ENCODE measurements at places on chromosomes 6 and 20.

DNA sequence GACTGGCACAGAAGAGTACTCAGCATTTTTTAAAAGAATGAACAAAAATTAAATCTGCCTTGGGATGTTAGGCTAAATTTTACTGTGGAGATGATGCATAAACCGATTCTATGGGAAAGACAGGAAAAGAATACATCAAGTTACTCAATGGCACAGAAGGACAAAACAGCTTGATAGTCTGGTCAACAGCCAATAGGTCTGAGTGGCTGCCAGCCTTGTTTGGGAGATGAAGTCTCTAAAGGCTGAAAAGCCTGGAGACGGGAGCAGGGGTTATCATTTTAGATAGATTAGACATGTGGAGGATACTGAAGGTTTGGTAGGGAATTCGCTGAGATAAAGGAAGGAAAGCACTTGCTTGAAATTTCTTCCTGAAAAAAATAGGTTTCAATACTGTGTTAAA lies 56.3 kb upstream of the LAMA2 start:
- no peak for DNase-seq

- no peak for DNase-seq
These were observed 217.3 kb upstream of the TENT5A start for GRCh38 chr6:81969814-81970213.

- no peak for DNase-seq
These were observed 1235.7 kb upstream of the MAP3K7 start for GRCh38 chr6:91822581-91822980.

GRCh38 chr20:32792316-32792715 lies 27.4 kb upstream of the MAPRE1 start:
- peak; percentile 65 for DNase-seq

DNA sequence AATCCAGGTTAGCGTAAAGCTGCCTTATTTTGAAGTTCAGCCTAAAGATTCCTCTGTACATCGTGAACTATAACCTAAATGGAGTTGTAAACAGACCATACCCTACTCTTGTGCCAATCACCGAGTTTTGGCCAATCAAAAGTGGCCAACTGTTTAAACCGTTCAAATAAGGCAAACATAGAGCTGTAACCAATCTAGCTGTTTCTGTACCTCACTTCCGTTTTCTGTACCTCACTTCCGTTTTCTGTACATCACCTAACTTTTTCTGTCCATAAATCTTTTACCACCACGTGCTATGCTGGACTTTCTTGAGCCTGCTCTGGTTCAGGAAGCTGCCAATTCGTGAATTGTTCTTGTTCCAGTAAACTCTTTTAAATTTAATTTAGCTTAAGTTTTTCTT lies 39.7 kb downstream of the LBP start:
- no peak for DNase-seq

DNA sequence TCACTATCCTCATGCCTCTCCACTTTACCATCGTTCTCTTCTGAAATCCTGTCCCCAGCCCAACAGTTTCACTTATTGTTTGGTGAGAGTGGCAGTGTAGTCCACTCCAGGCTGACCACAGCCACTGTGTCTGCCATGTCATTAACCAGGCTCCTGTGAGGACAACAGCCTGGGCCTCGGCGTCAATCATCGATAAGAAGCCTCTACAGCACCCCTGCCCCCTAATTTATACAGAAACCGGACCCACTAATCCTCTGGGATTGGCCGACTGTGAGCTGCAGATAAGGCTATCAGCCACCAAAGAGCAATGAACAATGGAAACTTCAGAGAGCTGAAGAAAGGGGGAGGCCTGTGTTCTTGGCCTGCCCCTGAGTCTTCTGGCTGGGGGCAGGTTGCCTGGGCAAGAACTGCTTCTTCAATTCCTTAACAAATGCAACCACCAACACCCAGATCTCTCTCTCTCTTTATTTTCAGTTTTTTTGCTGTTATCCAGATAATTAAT lies 3.4 kb downstream of the EGFL8 start:
- no peak for DNase-seq

DNA sequence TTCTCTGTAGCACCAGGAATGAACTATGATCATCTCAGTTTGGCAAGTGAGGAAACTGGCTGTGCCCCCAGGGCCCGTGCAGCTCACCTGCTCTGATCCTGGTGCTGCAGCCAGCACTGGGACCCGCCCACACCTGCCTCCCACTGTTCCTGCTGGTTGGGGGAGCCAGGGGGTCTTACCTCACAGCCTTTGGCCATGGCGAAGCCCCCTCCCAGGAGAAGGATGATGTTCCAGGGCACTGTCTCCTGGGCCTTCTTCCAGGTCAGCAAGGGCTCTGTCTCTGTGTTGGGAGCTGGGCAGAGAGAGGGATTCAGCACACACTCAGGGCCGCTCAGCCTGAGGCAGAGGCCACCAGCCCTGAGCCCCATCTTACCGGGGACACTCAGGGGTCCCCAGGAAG lies 24.9 kb upstream of the OCSTAMP start:
- no peak for DNase-seq

- no peak for DNase-seq
These were observed 11.8 kb upstream of the SNRPC start for GRCh38 chr6:34745277-34746103.

DNA sequence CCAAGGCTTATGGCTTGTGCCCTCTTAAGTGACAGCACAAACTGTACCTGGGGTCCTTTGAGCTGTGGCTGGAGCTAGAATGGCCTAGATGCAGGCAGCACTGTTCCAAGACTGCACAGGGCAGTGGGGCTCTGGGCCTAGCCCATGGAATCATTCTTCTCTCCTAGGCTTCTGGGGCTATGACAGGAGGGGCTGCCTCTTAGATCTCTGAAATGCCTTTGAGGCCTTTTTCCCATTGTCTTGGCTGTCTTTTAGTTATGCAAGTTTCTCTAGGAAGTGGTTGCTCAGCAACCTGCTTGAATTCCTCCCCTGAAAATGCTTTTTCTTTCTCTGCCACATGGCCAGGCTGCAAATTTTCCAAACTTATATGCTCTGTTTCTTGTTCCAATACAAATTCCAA lies 183.4 kb downstream of the WDR27 start:
- no peak for DNase-seq

GRCh38 chr6:14100138-14100537 lies 17.4 kb upstream of the CD83 start:
- no peak for DNase-seq

DNA sequence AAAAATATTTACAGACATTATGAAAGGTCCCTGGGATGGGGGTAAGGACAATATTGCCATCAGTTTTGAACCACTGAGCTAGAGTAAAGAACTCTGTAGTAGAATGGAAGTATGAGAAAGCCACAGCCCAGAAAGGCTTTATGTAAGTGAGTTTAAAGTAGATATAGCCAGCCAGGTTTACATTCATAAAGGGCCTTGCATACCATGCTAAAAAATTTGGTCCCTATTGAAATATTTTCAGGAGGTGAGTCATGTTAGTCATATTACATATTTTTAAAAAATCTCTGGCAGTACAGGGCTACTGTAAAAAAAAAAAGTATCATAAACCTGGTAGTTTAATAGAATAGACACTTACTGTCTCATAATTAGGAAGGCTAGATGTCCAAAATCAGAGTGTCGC lies 3.5 kb downstream of the ZKSCAN8 start:
- DNase-seq: no peak

DNA sequence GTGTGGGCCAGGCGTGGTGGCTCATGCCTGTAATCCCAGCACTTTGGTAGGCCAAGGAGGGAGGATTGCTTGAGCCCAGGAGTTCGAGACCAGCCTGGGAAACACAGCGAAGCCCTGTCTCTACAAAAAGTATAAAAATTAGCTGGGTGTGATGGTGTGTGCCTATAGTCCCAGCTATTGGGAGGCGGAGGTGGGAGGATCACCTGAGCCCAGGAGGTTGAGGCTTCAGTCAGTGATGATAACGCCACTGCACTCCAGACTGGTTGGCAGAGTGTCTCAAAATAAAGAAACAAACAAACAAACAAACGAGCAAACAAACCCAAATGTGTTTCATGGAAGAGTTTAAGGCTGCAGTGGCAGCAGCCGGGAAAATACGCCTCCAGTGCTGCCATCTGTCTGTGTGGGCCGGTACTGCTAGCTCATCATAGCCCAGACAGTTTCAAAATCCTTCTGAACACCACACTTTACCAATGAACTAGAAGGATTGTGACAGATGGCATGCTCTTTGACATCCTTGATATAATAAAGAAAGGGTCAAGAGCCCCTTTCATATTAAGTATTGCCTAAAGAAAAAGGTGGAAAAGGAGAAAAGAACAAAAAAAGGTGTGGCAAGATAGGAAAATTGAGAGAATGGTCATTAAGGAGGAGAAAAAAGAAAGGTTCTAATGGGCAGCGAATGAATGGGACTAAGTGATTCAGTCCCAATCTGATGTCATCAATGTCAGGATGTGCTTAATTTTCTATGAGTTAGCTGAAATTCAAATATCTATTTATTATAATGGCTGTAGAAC lies 298.6 kb downstream of the SYNE1 start:
- DNase-seq: peak; percentile 20

- no peak for DNase-seq
These were observed 226.5 kb upstream of the CITED2 start for GRCh38 chr6:139600919-139601475.

GRCh38 chr6:25410102-25410501 lies 130.9 kb downstream of the CARMIL1 start:
- DNase-seq: no peak

DNA sequence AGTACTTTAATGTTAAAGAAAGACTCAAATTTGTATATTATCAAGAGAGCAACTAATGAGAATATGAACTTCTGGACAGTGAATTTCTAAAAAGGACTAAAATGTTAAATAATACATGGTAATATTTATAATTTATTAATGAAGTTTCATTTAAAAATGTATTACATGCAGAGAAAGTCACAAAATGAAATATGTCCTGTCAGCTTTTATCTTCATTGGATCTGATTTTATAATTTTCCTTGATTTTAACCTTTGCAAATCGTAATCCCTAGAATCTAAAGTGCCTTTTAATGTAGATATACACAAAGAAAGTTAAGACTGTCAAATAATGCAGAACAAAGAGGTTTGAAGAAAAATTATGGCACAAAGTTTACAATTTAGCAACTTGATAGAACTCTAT lies 16.4 kb downstream of the ANKEF1 start:
- DNase-seq: no peak

GRCh38 chr6:18978337-18979128 lies 591.4 kb downstream of the RNF144B start:
- DNase-seq: no peak

- DNase-seq: no peak
These were observed 95.0 kb downstream of the DLGAP4 start for GRCh38 chr20:36400909-36401735.

GRCh38 chr6:78570044-78570443 lies 297.3 kb upstream of the IRAK1BP1 start:
- no peak for DNase-seq

GRCh38 chr20:52268184-52268749 lies 76.7 kb upstream of the ZFP64 start:
- no peak for DNase-seq

GRCh38 chr6:116397914-116398313 lies 27.2 kb downstream of the DSE start:
- DNase-seq: no peak

DNA sequence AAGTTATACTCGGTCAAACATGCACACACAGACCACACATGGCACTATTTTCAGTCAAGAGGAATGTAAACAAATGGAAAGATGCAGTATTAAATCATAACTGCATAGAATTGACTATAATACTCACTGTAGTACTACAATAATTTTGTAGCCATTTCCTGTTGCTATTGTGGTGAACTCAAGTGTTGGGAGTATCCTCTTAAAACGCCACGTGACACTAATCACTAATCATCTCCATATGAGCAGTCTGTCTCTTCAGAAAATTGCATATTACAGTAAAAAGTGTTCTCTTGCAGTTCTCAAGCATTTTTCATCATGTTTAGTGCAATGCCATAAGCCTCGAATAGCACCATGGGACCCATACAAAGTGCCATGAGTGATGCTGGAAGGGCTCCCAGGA lies 258.7 kb upstream of the ID4 start:
- DNase-seq: no peak

- no peak for DNase-seq
These were observed 159.4 kb downstream of the FAXC start for GRCh38 chr6:99189823-99190721.

- no peak for DNase-seq
These were observed 629.1 kb downstream of the MMUT start for GRCh38 chr6:48833916-48834315.

DNA sequence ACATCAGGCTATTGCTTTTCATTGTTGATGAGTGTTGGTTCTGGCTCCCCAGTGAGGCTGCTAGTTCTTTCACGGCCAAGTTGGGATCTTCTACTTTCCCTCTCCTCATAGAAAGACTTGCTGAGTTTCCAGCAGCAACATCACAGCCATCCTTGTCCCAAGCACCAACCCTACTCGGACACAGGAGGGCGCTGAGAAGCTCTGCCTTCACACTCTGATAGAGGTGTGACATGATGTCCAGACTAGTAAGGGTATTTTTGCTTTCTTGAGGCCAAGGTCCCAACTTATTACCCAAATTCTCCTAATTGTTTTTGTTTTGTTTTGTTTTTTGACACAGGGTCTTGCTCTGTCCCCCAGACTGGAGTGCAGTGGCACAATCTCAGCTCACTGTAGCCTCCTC lies 3.0 kb upstream of the GCM1 start:
- no peak for DNase-seq

DNA sequence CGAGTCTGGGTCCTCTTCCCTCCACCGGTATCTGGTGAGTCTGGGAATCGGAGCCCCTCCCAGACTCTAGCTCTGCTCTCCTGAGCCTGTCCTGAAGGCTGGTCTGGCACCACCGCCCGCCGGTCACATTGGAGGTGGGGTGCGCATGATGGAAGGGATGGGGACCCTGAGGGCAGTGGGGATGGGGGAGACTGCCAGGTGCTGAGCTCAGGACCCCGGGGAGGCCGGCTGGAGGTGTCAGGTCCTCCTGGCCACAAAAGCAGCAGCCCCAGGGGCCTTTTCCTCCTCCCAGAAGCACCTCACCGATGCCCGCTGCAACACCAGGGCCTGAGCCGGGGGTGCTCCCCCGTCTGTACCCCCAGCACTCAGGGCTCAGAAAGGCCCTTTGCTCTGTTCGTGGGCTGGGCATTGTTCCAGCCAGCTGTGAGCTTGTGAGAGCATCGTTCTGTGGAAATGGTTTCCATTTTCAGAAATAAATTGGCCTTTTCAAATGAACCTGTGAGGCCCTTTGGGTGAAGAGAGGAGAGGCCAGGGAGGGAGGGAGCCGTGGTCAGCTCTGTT lies 2.5 kb upstream of the NPBWR2 start:
- peak; percentile 38 for DNase-seq

- DNase-seq: no peak
These were observed 327.2 kb downstream of the DHX35 start for GRCh38 chr20:39289316-39289715.

DNA sequence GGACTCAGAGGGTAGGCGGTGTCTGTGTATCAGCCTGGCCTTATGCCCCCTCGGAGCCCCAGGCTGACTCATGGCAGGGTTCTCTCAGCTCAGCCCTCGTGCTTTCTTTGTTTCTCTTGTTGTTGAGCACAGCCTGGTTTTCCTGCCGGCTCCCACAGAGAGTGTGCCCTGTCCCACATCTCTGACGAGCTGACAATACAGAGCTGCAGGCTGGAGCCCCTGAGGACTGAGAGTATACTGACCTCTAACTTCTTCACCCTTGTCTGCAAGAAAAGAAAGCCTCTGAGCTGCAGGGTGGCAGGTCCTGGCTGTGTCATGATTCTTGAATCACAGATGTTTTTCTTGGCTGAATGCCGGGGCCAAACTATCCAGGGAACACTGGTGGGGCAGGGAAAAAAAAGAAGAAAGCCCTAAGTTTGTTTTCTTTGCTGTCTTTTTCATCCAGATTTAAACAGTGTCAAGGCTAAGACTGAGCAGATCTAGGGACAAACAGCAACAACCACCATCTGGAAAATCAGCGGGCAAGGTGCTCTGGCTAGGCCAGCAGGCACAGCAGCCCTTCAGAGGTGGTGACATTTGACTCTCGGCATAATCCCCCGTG lies 63.3 kb upstream of the ZNF133 start:
- DNase-seq: peak; percentile 84

- DNase-seq: no peak
These were observed 1.1 kb downstream of the CENPB start for GRCh38 chr20:3785240-3786125.

Data from SJSA1 (cell line).